GM23338 (cell line): ENCODE measurements at places on chromosomes 5 and 9.

GRCh38 chr5:69329905-69330489 is 2.6 kb downstream of the CCDC125 start:
- DNase-seq, result no peak

DNA sequence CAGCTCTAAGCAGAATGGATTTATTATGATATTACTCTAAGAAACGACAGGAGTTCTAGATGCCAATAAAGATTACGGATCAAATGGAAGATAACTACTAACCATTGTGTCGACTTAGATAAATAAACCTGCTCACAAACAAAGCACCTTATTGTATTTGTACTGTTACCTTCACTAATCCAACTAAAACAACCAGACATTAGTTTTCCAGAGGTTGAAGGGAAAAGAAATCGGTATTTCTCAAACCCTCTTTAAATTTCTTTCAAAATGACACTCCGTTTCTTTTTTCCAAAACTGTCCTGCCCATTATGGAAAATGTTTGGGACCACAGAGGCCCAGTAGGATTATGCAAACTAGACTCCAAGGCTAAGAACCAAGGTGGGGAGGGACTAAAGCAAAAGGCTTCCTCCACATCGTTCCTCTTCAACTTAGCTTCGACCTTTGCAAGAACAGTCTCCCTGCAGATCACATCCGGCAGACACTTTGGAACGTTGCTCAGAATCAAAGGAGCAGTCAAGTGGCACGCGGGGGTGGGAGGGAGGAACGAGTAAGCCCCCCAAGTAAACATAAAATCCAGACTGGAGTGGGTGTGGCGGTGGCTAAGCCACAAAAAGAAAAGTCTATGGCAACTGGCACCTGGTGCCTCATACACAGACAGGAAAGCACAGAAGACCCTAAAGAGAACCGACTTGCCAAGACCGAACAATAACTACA is 2.7 kb downstream of the MLLT3 start:
- DNase-seq, result peak; percentile 45

- no peak for DNase-seq
Measured at GRCh38 chr9:37995348-37995737, 73.7 kb downstream of the SHB start.

DNA sequence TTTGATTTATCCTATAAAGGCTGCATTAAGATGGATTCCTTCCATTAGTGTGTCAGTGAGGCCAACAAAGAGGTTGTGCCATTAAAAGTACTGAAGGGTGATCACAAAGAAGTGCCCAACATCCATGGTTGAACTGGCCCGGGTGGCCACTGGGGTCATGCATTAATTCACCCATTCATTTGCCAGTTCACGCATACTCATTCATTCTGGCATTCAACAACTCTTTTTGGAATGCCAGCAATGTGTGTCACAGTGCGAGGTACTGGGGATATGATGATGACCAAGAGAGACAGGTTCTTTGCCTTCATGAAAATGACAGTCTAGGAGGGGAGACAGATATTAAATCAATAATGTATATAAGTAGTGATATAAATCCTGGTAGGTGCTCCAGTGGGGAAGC is 93.2 kb downstream of the PTTG1 start:
- peak; percentile 21 for DNase-seq

- no peak for DNase-seq
Measured at GRCh38 chr5:123180178-123180577, 91.1 kb downstream of the PRDM6 start.
